ENCODE measurements at places on chromosomes 6 and 20. TPM values are rescaled to one million over a fixed set of nuclear protein-coding genes. Genes with fewer than 3 reads are reported as not detected.

Gene SAMD5
- total RNA-seq = 9.2 TPM

DNA sequence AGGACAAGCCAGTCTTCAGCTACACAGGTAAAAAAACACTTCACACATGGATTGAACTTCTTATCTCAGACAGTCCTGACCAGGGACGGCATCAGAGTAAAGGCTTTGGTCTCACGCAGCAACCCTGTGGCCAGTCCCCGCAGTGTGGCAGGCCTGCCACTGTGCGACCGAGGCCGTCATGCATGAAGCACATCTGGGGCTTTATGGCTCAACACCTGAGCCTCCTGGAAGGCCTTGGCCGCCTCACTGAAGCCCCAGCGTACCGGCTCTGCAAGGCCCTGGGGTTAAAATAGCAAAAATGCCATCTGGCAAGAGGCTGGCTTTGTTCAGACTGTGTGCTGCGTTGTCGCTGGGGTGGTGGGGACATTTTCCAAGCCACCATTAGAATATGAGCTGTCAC, 32.8 kb downstream of the TBC1D7 start:
- DNase-seq = no peak
- no peaks in the 10 kb centered on the region for H3K27me3 ChIP-seq
- peaks cover 15% of the 10 kb centered on the region for H3K36me3 ChIP-seq
- H3K4me3 ChIP-seq = no peak overlapping the region
- H3K4me1 ChIP-seq = no peaks in the 10 kb centered on the region

DNA sequence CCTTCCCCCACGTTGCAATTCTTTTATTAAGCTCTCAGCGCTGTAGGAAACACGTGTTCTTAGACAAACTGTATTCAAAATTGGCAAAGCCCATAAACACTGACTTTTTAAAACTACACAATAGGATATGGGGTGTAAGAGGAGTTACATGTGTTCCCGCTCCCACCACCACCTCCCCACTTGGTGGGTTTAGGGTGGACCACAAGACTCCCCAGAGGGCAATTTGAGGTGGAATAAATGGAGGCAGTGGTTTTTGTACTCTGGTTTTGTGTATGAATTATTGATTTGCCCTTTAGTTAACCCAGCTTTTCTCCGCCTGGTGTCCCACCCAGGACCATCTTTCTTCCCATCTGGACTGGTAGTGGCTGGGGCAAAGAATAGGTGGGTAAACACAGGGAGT, 3.7 kb downstream of the UQCC2 start:
- H3K27ac ChIP-seq = no peak overlapping the region
- no peak for DNase-seq
- H3K36me3 ChIP-seq = peaks cover 12% of the 10 kb centered on the region
- no peak overlapping the region for H3K4me3 ChIP-seq
- H3K4me1 ChIP-seq = peaks cover 11% of the 10 kb centered on the region

GRCh38 chr20:5789827-5790226, 39.6 kb downstream of the SHLD1 start:
- H3K4me3 ChIP-seq = no peak overlapping the region
- no peaks in the 10 kb centered on the region for H3K27me3 ChIP-seq
- H3K27ac ChIP-seq = no peak overlapping the region
- no peak for DNase-seq

DNA sequence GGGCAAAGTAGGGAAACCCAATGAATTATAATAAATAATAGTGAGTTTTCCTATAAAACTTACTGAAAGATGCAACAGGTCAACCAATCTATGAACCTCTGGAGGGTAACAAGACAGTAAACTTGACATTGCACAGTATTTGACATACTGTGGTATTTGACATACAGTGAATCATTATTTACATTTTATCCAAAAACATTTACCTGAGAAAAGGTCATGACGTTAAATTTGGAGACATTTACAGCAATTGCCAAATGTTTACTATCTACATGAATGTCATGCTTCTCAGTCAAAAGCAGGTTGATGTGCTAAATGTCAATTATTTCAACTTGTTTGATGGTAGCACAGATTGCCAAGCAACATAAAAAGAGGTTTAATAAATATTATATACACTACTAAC, 35.8 kb upstream of the NOX3 start:
- H3K4me3 ChIP-seq = no peak overlapping the region
- DNase-seq = no peak
- H3K36me3 ChIP-seq = no peaks in the 10 kb centered on the region

Measured in kidney (tissue), 22 donors.